ENCODE measurements at places on chromosomes 1 and 21.

DNA sequence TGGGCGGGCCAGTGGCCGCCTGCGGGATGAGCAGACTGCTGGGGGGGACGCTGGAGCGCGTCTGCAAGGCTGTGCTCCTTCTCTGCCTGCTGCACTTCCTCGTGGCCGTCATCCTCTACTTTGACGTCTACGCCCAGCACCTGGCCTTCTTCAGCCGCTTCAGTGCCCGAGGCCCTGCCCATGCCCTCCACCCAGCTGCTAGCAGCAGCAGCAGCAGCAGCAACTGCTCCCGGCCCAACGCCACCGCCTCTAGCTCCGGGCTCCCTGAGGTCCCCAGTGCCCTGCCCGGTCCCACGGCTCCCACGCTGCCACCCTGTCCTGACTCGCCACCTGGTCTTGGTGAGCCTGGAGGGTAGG, 2.1 kb downstream of the B4GALT2 start:
- DNase-seq: no peak

- no peak for DNase-seq
These were observed 3.4 kb downstream of the SLC26A9 start for GRCh38 chr1:205939690-205940330.

- no peak for DNase-seq
These were observed 77.7 kb downstream of the CYYR1 start for GRCh38 chr21:26495283-26495849.

- DNase-seq: no peak
These were observed 102.3 kb downstream of the SPSB1 start for GRCh38 chr1:9395018-9395417.

DNA sequence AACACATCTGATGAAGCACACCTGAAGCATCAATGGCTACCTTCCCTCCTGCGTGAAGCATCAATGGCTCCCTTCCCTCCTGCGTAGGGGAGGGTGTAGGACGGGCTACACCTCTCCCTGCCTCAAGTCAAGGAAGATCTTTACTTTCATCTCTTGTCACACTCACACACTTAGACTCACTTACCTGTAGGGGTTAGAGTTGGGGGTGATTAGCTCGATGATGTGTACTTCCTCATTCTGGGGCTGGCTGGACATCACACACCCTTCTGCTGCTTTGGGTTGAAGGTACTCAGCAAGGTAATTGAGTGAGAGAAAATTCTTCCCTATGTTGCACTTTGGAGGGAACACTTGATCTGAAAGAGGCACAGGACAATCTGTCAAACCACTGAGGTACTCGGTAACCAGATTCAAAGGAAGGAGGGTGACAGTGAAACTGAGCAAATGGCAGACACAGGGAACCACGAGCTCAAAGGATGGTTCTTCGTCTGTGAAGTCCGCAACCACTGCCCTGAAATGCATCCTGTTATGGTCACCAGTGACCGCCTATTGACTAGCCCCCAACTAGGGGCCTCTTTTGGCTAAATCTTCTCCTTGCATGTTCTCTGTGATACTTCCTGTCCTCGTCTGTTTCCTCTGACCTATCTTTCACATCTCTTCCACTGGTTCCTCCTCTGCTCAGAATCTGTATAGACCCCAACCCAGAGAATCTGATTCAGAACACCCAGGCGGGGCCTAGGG, 156.2 kb downstream of the TGFBR3 start:
- no peak for DNase-seq

DNA sequence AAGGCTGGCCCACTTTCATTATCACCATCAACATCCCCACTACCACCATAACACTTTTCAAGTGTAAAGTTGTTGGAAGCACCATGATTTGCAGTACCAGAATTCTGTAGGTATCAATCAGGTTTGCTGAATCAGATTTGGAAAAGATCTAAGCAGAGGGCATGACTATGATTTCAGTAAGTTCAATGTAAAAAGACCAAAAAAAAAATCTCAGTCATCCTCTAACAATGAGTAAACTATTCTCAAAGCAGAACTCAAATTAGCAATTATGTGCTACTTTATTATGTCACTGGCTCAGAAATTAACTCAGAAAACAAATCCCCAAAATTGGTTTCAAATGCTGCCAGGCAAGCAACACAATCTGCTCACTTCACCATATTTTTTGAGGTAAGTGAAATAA, 187.8 kb upstream of the HP1BP3 start:
- no peak for DNase-seq

GRCh38 chr1:155000726-155001424, 1.7 kb upstream of the ZBTB7B start:
- DNase-seq: peak; percentile 72

GRCh38 chr1:76477156-76477555, 390.1 kb upstream of the ST6GALNAC5 start:
- DNase-seq: no peak

GRCh38 chr1:156394835-156395461, 25.9 kb downstream of the RHBG start:
- DNase-seq: no peak

DNA sequence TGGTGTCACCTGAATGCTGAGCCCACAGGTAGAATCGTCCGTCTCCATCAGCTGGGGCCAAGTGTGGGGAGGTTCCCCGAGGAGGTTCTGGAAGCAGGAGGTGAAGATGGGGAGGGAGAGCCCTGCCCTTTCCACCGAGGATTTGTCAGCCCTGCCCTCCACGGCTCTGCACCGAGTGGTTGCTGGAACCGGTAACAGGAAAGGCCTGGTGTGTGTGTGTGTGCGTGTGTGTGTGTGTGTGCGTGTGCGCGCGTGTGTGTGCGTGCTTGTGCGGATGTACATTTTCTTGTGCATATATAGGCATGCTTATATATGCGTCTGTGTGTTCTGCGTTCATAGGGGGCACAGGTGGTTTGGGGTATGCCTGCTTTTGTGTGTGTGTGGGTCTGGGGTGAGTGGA, 3.5 kb downstream of the NBL1 start:
- peak; percentile 53 for DNase-seq

DNA sequence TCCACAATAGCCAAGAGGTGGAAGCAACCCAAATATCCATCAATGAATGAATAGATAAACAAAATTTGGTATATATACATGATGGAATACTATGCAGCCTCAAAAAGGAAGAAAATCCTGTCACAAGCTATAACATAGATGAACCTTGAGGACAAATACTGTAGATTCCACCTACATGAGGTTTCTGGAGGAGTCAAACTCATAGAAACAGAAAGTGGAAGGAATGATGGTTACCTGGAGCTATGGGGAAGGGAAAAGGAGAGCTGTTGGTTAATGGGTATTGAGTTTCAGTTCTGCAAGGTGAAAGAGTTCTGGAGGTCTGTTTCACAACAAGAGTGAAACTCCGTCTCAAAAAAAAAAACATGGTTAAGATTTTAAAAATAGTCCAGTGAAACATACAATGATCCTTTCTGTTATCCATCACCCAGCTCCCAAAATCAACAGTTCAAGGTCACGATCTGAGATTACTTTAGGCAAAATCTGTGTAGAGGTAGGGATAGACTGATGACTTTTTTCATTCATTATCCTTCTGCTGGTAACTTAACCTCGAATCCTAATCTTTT, 80.8 kb upstream of the HNRNPU start:
- no peak for DNase-seq

DNA sequence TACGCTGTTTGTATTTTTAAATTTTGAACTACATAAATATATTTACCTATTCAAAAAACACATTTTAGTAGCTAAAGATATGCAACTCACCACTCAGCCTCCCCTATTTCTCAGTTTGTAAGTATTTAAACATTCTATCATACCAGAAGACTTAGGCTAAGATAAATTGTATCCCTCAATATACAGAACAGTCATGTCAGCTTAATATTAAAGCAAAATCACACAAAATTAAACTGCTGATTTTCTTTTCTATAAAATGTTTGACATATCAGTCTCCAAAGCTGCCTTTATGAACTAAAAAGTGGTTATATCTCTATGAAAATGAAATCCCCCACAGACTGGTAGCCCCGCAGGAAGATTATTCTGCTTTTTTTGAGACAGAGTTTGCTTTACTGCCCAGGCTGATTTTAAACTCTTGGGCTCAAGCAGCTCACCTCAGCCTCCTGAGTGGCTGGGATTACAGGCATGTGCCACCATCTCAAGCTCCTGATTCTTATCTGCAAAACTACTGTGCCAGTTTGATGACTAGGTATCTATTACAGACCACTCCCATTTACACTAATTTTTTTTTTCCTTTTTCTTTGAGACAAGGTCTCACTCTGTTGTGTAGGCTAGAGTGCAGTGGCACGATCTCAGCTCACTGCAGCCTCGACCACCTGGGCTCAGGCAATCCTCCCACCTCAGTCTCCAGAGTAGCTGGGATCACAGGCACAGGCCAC, 37.6 kb downstream of the NRDC start:
- DNase-seq: no peak

GRCh38 chr1:156063997-156064285, 3.0 kb downstream of the RAB25 start:
- no peak for DNase-seq

GRCh38 chr1:181080556-181080955, 7.9 kb upstream of the IER5 start:
- DNase-seq: no peak

GRCh38 chr1:200081151-200081968, 53.9 kb downstream of the NR5A2 start:
- DNase-seq: no peak

GRCh38 chr1:235864469-235864868, 2.2 kb downstream of the LYST start:
- DNase-seq: no peak

GRCh38 chr1:13600762-13601453, 17.3 kb downstream of the PDPN start:
- DNase-seq: no peak

- no peak for DNase-seq
These were observed 52.4 kb upstream of the CCDC190 start for GRCh38 chr1:162913345-162913744.

GRCh38 chr1:33784876-33785275, 79.0 kb upstream of the HMGB4 start:
- DNase-seq: no peak

- DNase-seq: no peak
These were observed 5.7 kb downstream of the LAMB3 start for GRCh38 chr1:209646558-209646957.

All from CD4-positive, alpha-beta memory T cell (primary cell).